ENCODE measurements at places on chromosomes 16 and 17.

DNA sequence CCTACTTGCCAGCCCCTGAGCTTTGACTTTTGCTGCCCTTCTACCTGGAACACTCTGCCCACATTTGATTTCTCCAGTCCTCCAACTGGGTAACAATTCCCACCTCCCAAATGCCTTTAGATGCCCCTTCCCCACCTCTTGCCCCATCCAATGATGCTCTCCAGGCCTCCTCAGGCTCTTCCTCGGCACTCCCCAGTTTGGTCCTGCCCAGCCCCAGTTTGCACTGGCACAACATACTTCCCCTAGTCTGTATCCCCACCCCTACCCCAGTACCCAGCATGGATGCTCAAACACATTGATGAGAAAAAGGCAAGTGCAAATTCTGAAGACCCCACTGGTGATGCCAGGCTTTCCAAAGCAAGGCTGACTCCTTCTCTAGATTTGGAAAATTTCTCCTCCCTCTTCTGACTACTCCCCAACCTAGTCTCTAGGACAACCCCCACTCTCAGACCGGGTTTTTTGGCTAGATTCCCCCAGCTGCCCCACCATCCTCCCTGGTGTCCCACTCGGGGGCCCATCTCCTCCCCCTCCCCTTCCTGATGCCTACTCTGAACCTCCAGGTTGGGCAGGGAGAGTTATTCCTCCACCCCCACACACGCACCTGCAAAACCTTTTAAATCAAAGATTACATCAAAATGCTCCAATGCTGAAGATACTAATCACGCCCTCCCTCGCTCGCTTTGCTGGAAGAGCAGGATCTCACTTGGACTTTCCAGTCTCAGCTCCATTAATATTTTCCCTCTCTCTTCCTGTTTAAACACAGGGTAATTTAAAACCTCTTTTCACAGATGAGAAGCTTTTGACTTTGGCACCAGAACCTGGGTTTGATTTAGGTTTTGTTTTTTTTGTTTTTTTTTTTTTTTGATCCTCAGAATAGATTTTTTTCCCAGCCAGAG is 94.9 kb downstream of the TMEM132E start:
- DNase-seq = no peak

DNA sequence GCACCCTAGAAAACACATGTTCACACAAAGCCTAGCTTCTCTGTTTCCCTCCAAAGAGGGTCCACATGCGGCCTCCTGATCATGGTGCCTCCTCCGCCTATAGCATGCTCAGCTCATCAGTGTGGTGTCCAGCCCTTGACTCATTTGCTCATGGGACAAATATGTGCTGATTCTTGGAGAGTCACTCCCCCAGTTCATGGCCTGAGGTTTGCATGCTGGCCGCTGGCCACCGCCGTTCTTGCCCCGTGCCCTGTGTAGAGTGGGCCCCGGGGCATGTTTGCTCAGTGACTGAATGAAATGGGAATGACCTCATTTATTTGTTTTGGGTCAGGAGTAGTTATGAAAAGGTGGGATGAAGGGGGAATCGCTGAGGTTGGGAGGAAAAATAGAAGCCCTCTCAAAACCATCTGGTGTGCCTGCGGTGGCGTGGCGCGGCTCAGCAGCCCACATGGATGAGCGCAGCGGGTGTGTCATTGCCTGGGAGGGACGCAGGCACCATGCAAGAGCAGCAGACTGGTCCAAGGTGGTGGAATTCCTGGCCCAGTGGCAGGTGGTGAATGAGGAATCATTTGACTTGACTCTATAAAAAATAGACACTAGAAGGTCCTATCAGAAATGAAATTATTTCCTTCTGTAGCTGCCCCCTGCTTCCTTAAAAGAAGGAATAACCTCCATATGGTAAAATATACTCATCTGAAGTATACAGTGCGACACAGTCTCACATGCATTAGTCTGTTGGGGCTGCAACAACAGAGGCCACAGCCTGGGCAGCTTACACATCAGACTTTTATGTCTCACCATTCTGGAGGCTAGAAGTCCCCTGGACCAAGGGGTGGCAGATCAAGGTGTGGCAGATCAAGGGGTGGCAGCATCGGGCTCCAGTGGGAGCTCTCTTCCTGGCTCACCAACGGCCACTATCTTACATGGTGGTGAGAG is 31.7 kb downstream of the CRISPLD2 start:
- no peak for DNase-seq

DNA sequence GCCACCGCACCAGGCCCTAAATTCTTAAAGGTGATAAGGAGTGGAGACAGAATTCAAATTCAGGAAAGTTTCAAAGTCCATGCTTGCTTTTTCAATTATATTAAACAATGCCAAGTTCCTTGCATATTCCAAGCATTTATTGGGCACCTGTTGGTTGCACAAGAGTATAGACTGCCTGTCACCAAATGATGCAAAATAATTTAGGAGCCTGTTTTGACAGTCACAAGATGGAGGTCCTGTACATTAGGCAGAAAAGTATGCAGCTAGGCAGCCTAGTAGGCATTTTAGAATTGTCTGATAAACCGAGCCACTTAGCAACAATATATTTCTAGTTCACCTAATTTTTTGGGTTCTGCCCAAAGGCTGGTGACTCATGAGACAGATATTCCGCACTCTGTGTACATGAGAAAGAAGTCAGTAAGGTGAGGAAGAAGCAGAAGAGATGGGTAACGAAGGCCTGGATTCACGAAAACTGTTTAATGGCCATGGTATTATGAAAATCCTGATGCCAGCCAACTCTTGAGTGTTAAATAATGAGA is 7.3 kb downstream of the ACACA start:
- no peak for DNase-seq

- DNase-seq = no peak
These were observed 19.9 kb upstream of the PLLP start for GRCh38 chr16:57304169-57305061.

DNA sequence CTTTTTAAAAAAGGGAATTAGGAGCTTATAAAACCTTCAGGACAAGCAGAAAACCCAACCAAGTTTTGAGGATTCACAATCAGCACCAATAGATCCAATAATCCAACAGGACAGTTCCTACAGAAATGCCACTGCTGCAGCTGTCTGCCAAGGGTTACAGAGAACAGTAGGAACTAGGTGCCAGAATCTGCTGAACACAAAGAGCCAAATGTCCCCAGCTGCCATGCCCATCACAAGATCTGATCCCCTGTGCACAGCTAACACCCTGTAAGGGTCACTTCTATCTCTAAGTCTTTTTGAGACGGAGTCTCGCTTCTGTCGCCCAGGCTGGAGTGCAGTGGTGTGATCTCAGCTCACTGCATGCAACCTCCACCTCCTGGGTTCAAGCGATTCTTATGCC is 262.3 kb downstream of the STX8 start:
- DNase-seq = no peak

DNA sequence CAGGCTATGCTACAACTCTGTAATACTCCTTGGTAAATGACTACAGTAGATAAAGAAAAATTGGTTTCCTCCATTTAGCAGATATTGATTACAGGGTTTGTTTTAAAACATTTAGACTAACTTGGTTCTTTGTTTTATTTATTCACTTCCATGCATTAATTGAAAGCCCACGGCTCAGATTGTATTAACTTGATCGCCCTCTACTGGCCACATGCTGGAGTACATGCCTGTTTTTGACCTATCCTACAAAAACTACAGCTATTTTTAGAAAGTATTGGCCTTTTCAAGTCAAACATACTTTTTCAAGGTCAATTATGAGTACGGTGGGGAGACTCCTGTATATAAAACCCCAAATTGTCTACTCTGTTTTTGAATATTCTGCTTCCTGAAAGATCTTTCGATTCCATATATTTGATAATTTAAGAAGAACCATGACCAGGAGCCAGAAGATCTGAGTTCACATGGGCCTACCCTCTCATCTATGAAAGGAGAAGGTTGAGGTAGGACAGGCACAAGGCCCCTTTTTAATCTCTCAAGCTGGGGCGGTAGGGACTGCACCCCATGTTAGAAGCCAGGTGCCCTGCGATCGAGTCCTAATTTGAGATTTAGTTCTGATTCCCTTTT is 51.8 kb downstream of the CA10 start:
- no peak for DNase-seq

DNA sequence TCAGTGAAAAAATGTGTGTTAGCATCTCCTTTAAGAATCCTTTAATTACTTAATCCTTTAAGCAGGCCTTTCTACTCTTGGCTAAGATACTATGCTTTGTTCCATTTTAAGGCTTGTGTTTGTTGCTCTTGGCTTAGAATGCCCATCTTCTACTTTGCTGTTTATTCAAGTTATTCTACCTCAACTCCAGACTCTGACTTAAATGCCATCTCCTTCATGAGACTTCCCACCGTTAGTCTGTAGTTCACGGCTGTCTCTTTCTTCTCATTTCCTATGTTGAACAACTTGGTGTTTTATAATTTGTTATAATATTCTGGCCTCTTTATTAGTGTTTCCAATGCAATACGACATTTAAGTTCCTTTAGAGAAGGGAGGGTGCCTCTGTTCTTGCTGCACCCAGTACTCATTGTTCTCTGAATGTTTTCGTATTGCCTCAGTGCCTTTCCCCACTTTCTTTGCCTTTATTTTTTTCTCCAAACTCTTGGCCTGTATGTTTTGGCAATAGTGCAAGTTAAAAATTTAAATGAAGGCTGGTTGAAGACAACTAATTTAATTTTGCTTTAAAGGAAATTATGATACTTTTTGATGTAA is 6.1 kb upstream of the KRT10 start:
- DNase-seq = no peak

GRCh38 chr17:63356337-63356757 is 89.8 kb downstream of the CYB561 start:
- no peak for DNase-seq

DNA sequence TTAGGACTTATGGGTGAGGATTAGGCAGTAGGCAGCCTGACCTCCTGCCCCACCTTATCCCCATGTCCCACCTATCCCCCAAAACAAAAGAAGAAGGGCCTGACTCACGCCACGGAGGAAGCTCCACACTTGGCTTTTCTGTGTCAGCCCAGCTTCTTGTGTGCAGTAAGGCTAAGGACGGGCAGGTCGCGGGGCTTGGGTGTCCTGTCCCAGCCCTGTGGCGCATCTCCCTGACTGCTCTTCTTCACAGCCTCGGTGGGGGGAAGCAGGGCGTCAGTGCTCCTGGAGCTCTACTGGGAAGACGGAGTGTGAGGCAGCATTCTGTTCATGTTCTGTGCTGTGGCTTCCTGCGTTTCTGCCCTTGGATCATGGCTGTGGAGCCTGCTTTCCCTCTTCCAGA is 34.6 kb upstream of the ALDH3A2 start:
- no peak for DNase-seq

DNA sequence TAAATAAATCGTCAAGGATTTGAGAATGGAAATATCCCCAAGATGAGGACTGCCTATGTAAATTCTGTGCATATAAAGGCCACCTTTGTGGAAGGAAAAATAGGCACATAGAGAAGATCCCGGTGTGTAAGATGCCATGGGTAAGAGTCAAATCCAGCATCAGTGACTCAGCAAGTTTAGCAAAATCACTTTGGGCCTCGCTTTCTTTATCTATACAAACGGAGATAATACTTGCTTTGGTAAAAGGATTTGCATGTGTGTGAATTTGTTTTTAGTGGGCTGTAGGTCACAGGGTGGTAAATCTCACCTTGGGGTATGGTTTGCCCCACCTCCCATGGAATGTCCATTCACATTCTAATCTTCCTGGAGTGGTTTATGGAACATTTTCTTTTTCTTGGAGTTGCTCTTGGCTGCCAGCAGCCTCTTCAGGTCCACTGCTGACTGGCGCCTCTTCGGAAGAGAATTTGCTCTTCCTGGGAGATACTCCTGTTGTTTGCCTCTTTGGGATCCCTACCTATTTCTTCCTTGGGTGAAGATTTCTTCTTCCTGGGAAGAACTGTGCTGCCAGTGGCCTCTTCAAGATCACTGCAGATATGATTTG is 587.6 kb downstream of the CDH11 start:
- no peak for DNase-seq

- no peak for DNase-seq
These were observed 618 bp downstream of the CCDC78 start for GRCh38 chr16:725463-726187.

DNA sequence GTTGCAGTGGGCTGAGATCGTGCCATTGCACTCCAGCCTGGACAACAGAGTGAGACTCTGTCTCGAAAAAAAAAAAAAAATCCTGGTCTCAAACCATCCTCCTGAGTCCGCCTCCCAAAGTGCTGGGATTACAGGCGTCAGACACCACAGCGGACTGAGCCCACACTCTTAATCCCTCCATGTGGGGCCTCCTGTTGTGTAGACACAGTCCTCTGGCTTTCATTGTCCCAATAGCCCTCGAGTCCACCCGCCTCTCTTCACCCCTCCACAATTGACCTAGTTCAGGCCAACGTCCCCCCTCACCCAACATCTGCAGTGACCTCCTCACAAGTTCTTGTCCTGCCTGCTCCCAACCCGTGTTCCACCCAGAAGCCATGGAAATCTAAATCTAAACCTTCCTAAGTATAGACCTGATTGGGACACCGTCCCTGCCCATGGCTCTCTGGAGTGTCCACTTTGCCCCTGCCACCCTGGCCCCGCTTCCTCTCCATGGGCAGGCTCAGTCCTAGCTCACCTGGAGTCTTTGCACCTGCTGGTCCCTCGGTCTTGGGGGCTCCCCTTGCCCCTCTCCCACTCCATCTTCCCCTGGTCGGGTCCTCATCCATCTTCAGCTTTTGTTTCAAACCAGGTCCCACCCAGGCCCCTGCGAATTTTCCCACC is 46.7 kb downstream of the HAPSTR1 start:
- no peak for DNase-seq

- DNase-seq = no peak
These were observed 106.0 kb downstream of the SDR42E1 start for GRCh38 chr16:81905277-81905676.

DNA sequence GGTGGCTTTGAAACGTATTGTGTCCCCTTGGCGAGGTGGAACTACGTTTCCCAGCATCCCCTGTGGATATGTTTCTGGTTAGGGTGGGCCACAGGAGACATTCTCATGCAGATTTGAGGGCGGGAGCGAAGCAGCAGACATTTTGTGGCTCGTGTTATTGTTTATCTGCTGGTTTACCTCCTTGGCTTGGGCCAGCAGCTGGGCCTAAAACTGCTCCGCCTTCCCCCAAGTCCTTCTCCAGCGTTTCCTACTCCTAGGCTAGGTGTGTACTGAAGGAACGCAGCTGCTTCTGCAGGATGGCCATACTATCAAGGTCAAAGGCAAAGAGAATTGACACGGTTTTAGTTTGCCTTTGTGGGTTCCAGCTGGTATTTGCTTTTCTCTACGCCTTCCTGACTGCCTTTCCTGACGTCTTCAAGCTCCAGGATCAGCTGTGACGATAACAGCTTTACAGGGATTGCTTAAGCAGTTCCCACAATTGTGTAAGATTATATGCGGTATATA is 17.2 kb upstream of the WSB1 start:
- no peak for DNase-seq

- no peak for DNase-seq
These were observed 35.5 kb downstream of the C16orf78 start for GRCh38 chr16:49409121-49409520.
